ENCODE measurements at places on chromosomes 6 and 20.

GRCh38 chr6:80976336-80976735 is 776.1 kb downstream of the TENT5A start:
- no peak for DNase-seq

GRCh38 chr20:21103582-21104465 is 2.3 kb downstream of the LINC00237 start:
- no peak for DNase-seq

DNA sequence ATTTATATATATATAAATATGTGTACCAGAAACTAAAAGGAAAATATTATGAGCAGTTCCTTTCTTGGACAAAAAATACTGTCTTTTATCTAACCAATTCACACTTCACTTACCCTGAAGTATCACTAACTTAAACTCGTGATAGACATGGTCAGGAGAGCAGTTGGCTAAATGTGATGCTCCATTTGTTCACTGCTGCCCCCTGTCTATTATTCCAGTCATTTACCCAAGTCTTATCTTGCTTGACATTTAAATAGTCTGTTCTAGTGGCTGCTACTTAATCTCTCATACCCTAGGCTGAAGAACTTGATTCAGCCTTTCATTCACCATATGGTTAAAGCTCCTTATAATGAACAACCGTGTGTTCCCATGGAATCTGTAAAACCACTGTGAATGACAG is 789.6 kb upstream of the EYS start:
- DNase-seq = no peak

DNA sequence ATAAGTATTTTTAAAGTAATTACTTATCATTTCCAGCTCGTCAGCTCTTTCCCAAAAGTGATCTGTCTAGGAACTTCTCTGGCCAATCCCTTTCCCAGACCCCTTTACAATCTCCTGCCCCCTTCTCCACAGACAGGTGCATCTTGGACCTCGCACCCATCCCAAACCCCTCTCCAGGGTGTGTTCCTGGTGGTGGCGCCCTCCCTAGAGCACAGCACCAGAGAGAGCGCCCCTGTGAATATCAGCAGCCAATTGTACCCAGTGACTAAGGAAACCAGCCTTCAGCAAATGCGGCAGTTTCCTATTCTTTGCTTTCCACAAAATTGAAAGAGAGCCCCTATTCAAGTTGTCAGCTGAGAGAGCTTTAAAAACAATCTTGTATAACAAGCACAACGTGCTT is 157.7 kb downstream of the RNASET2 start:
- no peak for DNase-seq

DNA sequence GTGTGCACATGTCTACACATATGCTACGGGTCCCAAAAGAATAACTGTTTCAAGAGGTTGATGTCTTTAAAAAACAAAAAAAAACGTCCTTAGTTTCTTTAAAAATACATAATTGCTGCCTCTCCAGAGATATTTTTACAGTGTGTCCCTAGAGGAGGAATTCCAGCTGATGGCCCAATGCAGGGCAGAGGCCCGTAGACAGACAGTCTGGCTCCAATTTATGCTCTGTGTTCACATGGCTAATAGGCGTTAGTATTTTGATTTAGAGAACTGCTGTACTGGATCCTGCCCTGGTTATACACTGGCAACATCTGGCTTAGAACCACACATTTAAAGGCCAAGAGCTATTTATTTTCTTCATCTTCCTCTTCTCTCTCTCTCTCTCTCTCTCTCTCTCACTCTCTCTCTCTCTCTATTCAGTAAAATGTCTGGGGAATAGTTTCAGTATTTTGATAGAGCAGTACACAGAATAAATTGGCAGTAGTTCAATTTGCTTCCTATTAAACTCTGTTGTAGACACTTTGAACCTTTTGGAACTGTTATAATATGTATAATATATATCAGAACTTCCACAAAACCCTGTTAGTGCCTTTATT is 260.6 kb downstream of the EYA4 start:
- no peak for DNase-seq

- no peak for DNase-seq
Observed at GRCh38 chr20:1441133-1441532, 25.5 kb downstream of the NSFL1C start.

GRCh38 chr6:147179809-147180208 is 24.4 kb upstream of the STXBP5 start:
- DNase-seq = no peak

GRCh38 chr6:54706844-54707605 is 139.5 kb upstream of the FAM83B start:
- peak; percentile 78 for DNase-seq

DNA sequence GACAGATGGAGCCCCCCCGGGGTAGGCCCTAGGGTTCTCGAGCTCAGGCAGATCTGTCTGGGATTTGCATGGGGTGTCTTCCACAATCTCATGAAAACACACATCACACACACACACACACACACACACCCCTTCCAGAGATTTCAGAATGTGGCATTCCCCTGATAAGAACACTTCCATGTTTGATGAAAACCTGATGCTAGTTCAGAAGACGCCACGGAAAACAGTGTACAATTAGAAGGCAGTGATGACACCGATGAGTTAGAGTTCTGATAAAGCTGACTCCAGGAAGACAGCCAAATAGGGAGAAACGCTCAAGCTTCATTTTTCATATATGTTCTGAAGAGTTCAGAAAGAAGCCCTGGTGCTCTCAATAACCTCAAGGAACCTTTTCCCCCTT is 438.7 kb upstream of the JARID2 start:
- DNase-seq = peak; percentile 55

- DNase-seq = no peak
Observed at GRCh38 chr20:34491226-34491931, 24.8 kb upstream of the DYNLRB1 start.

GRCh38 chr6:30129265-30130178 is 6.4 kb upstream of the TRIM40 start:
- no peak for DNase-seq

DNA sequence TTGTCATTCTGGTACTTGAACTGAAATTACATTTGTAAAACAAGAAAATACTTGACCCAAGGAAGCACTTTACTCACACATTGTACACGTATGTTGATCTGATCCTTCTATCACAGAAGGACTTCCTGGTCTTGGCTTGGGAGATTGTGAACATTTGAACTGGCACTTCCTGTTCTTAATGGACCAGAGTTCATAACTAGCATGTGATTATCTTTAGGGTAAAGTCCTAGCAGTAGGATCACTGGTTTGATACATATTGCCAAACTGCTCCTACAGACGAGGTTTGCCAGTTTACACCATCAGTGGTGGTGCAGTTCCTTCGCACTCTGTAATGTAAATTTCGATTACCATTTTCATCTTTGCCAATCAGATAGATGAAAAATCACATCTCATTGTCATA is 12.7 kb downstream of the HECA start:
- DNase-seq = no peak

GRCh38 chr6:116557893-116558292 is 4.3 kb downstream of the CALHM4 start:
- DNase-seq = peak; percentile 7

GRCh38 chr20:58209652-58210397 is 18.6 kb downstream of the ANKRD60 start:
- DNase-seq = peak; percentile 79

DNA sequence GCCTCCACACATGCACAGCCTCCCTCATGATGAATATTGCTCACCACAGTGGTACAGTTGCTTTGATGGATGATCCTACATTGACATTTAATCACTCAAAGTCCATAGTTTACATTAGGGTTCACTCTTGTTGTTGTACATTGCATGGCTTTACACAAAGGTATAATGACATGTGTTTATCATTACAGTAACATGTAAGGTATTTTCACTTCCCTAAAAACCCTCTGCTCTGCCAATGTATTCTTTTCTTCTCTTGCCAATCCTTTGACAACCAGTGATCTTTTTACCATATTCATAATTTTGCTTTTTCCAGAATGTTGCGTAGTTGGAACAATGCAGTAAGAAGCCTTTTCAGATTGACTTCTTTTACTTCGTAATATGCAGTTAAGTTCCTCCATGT is 166.6 kb upstream of the KHDRBS2 start:
- DNase-seq = no peak

DNA sequence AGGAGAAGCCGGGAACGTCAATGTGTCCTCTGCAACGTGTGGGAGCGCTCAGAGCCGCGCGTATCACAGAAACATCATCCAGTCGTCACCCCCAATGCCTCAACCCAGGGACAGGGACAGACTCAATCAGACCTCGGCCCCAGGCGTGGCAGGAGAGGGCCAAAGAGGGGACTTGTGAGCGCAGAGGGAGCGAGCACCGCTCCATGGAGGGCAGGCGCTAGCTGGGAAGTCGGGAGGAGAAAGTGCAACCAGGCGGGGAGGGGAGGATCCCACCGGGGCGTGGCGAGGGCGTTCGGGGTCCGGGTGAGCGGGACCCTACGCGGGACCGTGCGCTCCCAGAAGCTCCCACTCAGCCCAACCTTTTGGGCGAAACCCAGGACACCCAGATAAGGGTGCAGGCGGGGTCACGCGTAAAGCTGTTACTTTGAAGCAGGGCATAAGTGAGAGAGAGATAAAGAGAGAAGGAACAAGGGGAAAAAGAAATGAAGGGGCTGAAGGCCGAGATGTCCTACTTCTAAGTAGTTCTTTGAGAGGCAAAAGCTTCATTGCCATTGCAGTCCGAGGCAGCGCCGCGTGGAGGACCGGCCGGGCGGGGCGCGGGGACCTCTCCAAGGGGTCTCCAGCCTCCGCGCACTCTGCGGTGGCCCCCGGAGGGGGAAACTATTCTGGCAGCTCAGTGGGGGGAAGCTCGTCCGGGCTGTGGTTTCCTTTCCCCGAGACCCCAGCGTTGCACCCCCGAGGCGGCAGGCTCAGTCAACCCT is 862 bp upstream of the SOBP start:
- DNase-seq = peak; percentile 58

- no peak for DNase-seq
Observed at GRCh38 chr20:44126445-44126844, 60.5 kb downstream of the JPH2 start.

DNA sequence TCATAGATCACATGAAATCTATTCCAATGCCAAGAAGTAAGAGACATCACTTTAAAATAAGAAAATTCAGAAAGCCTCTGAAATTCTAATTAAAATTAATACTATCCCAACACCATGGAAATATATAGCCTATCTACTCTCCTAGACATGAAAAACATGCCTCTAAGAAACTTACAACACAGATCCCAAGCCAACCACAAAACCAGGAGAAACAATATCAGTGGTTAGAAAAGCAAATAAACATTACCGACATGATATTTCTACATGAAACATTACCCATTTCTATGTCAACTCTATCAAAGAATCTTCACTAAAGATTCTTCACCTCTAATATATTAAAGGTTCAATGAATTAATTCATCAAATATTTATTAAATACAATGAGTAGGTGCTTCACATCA is 4.8 kb downstream of the EPB41L2 start:
- DNase-seq = no peak

DNA sequence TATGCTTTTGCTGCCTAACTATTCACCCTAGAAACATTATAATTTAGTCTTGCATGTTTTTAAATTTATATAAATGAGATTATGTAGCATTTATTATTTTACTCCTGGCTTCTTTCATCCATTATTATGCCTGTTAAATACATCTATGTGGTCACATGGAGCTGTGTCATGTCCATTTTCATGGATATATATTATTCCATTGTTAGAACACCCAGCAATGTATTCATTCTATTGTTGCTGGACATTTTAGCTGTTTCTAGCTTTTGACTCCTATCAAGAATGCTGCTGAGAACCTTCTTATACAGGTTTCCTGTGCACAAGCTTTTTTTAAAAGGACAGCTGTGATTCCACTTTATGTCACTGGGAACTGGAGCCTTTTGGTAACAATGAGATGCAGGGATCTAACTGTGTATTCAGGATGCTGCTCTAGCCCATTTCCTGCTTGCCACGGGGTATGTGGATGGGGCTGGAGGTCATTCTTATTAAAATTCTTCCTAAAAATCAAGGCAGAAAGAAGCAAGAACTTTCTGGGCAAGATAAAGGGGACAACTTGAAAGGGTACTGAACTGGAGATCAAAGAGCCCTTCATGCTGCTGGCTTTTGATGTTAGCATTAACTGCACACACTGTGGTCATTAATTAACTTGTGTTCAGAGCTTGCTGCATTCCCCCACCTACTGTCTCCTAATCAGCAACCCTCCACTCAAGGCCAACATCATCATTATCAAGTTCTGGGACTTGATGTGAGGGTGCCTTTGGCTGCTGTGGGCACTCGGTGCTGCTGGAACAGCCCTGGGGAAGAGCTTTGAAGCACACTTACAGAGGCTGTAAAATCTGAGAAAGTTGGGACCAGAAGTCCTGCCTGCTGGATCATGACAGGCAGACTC is 96.6 kb upstream of the AKIRIN2 start:
- DNase-seq = no peak

- DNase-seq = no peak
Observed at GRCh38 chr6:148413321-148414091, 70.9 kb downstream of the SASH1 start.

DNA sequence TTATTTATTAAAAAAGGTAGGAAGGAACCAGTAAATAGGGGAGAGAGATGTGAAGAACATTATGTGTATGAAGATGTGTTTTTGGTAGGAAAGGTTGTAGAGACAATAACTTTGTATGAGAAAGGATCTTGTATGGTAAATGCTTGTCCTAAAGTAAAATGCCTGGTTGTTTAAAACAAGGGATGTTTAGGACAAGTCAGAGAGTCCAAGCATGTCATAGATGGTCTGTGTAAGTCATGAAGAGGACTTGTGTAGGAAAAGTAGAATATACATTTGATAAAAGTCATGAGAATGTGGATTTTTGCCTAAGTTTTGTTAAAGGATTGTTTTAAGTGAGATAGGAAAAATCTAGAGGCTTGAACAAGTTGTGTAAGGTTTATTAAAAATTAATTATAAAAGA is 325.1 kb downstream of the CDH26 start:
- no peak for DNase-seq

DNA sequence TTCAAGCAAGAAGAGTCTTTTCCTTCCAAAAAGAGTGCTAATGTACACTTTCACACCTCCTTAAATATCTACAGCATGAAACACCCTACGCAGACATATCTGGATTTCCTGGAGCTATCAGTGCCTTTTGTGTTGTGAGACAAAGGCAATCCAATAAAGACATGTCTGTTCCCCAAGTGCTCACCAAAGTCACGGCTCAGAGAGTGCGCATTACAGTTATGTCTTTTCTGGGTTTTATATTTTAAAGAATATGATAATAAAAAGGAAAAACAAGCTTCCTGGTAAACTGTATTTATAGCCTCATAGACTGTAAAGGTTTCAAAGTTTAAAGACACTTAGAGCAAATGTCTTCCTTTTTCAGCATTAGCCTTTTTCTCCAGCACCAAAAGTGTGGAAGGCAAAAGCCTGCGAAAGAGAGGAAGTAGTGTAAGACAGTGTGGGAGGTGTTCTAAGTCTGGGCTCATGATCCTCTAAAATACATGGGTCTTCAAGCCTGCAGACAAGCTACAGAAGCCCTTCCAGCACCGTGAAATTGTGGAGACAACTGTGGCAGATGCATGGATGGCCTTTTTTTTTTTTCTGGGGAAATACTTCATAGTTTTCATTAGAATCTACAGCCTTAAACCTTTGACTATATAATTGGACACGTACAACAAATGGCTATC is 135.0 kb upstream of the SLC35B3 start:
- DNase-seq = no peak

GRCh38 chr6:43328528-43328927 is 19.9 kb upstream of the CRIP3 start:
- DNase-seq = no peak

All from skin of body (tissue), 3 donors.